ENCODE measurements at places on chromosomes 16 and 17.

DNA sequence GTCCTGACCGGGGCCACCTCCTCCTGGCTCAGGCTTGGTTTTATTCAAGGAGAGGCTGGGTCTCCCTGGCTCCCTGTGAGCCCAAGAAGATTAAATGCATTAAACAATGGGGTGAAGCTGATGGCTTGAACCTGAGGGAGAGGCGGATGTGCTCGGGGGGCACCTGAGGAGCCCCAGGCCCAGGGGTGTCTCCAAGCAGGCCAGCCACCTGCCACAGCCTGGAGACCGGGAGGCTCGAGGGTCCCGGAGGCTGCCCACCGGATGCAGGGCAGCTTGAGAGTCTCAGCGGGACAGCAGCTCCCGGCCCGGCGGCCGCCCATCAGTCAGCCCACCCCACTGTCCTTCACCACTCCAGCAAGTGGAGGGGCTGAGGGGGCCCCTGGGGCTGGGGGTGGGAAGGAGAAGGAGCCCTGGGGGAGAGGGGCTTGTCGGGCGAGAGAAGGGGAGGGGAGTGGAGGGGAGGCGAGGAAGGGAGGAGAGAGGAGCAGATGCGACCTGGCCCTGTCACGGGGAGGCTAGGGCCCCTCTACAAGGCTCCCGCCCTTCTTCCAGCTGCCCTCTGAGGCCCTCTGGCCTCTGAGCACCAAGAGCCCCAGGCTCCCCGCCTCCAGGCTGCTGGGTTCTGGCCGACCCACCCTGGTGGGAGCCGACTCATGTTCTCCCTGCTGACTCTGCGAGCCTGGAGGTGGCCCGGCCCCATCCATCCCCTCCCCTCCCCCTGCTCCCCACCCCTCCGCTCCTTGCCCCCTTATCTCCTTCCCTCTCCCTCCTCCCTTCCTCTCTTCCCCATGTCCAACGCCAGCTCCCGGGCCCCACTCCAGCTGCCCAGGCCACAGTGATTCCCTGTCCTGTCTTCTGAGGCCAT is 13.2 kb downstream of the CD7 start:
- DNase-seq = no peak

DNA sequence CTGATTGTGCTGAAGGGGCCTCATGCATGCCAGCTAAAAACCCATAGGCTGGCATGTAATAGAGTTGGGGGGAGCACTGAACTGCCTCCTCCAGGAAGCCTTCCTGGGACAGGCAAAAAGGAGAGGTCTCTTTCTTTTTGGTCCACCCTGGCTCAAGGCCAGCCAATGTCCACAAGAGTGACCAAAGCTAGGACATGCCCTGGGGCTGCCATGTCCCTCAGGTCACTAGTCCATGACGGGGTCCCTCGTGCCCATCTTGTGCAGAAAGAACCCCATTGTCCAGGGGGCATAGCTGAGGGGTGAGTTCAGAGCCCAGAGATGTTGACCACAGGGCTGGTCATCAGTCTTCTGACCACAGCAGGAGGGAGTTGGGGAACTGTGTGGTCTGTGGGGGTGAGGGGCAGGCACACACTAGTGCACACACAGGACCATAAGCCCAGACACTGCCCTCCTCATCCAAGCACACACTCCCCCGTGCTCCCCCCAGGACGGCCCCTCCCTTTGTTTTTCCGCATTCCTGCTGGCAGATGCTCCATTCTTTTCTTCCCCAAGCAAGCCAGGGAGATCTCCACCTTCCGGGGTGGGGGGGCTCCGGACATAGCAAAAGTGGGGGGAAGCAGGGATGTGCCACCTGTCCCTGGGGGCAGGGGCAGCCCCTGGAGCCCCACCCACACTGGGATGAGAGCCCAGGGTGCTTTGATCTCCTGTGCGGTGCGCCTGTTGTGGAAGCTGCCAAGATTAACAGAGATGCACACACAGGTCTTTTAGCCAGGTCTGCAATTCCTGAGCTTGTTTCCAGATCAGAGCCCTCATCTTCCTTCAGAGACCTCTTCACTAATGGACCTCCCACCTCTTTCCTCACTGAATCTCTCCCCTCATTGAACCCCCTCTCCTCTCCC is 25.2 kb upstream of the PHB1 start:
- no peak for DNase-seq

DNA sequence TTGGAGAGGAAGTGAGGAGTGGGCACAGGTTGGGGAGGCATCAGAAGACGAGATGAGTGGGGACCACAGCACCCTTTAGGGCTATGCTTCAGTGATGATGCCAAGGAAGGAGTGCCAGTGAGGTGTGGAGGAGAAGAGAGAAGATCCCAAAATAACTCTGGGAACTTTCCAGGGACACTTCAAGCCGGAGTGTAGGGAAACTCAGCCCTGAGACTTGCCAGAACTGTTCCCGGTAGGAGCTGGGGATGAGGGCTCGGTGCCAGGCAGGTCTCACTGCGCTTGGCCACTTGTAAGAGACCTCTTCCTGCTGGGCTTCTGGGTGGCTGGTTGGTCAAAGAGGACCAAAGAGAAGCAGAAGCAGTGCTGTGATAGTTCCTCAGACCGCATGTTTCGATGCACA is 63.6 kb downstream of the SHISA6 start:
- DNase-seq = no peak

DNA sequence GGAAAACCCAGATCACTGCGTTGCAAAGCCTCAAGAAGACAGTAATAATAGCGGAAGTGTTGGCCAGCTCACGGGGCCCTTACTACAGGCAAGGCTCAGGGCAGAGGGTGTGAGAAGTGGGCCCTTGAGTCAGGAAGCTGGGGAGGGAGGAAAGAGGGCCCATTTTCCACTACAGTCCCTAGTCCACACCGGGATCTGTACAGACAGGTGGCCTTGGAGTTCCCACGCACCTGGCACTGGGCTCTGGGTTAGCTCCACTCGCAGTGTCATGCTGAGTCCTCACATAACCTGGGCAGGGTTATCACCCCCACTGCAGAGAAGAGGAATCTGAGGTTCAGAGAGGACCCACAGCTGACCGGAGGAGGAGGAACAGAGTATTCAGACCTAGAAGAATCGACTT is 16.8 kb upstream of the MTSS2 start:
- DNase-seq = no peak

GRCh38 chr16:27312580-27313421 is 973 bp upstream of the IL4R start:
- no peak for DNase-seq
